Karpas-422 (cell line): ENCODE measurements at places on chromosomes 13 and 19. TPM values are rescaled to one million over a fixed set of nuclear protein-coding genes. Genes with fewer than 3 reads are reported as not detected.

GRCh38 chr19:49614096-49614833 is 23.3 kb downstream of the PRR12 start:
- DNase-seq: no peak

DNA sequence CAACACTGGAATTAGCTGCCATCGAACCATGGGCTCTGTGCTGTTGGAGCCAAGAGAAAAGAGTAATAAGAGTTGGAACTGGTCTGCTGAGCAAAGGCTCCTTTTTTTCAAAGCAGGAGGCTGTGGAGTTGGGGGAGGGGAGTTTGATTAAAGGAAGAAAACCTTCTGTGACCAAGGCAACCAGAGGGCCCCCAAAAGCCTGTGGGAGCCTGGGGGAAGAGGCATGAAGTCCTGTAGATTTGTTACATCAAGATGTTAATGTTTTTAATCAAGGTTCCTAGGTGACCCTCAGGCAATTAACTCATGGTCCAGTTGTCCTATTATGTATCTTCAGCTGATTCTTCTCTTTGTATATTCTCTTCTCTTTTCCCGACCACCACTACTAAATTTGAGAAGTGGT is 403.9 kb downstream of the NDFIP2 start:
- DNase-seq: no peak

DNA sequence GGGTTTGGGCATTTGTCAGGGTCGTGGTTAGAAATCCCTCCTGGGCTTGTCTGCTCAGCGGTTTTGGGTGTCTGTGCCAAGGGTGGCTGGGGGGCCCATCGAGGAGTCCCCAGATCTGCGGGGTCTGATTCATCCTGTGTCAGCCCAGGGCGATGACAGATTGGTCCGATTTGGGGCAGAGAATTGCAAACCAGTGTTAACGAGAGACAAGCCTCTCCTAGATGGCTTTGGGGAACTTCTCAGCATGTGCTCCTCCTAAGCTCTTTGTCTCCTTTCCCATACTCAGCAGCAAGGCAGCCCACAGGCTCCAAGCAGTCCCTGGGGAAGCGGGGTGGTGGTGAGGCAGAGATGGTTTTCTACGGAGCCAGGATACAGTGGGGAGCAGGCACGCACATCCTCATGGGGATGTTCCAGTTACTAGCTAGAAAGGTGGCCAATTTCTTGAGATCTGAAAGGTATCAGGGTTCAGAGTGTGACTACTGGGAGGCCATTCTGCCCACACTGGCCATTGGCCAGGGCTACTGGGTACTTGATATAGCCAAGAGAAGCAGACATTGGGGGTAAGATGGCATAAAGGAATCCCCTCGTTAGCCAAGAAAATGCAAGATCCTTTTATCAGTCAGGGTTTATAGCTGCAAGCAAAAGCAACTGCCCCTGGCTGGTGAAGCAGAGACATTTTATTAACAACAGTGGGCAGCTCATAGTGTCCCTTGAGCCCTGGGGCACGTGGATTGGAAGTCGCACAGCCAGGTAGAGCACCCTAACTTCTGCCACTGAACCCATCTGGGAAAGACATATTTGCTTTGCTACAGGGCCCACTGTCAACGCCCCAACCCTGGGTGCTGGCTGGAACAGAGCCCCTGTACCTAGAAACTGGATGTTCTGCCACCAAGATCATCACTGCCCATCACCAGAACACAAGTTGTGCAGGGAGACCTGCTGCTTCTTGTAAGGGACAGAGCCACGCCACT is 63.6 kb downstream of the RGCC start:
- peak; percentile 20 for DNase-seq

The CABP5 gene
- not detected in 2 replicates for total RNA-seq

The PRDX2 gene
- total RNA-seq: 372 and 566 TPM in 2 replicates
